ENCODE measurements at places on chromosomes 4 and X.
A peak's percentile ranks its signal among the peaks of the same experiment; 100 is the strongest.

DNA sequence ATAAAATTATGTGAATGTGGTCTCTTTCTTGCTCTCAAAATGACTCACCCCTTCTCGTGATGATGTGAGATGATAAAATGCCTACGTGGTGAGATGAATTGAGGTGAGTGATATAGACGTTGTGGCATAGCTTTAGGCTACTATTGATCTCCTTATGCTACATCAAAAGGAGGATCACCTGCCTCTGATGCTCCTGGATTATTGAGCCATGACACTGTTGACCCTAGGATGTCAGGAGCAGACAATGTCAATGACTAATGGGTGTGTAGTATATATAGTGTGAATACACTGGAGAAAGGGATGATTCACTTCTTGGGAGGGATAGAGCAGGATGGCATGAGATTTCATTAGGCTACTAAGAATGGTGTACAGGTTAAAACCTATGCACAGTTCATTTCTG, 210.7 kb upstream of the PRPS2 start:
- no peak for DNase-seq

DNA sequence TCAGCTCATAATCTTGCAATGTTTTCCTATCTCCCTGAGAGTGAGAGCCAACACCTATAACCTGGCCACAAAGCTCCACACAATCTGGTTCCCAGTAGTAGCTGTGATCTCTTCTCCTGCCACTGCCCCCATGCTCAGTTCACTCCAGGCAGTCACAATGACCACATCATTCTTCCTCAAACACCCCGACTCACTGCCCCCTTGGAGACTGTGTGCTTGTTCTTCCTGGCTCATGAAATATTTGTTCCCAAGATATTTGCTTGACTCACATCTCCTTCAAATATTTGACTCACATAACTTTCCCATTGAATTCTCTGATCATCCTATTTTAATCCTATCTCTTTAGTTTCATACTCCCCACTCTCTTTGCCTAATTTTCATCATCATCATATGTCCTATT, 173.7 kb downstream of the AREG start:
- DNase-seq = no peak

DNA sequence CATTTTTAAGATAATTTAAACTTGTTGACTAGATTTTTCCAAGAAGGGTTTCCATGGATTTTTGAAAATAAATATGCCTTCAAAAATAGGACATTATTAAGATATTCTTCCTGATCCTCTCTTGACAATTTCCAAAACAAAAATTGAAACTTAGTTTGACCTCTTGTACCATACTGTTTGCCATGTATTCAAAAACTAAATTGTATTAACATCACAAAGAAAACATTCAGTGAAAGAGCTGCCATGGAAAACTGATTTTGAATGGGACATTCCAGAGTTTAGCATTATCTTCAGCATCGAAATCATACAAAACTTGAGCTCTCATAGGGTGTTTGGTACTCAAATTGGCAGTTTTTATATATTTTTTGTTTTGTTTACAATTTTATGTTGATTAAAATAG, 68.0 kb upstream of the HPGD start:
- DNase-seq = no peak

GRCh38 chrX:46811121-46811520, 25.7 kb upstream of the RP2 start:
- DNase-seq = no peak

- peak; percentile 78 for DNase-seq
Observed at GRCh38 chrX:107716816-107717700, 58.5 kb downstream of the TSC22D3 start.

- DNase-seq = no peak
Observed at GRCh38 chr4:150135134-150135772, 57.0 kb downstream of the DCLK2 start.
